ENCODE measurements at places on chromosomes 2 and 18. TPM values are rescaled to one million over a fixed set of nuclear protein-coding genes. Genes with fewer than 3 reads are reported as not detected.

BOLL gene
- not detected for total RNA-seq

EMILIN1 gene
- 80.5 TPM for total RNA-seq

ANKRD30BL gene
- 0.14 TPM for total RNA-seq

EVX2 gene
- not detected for total RNA-seq

LIMS4 gene
- total RNA-seq = 10.6 TPM

CDH19 gene
- total RNA-seq = 0.42 TPM

CTLA4 gene
- 0.50 TPM for total RNA-seq

DNA sequence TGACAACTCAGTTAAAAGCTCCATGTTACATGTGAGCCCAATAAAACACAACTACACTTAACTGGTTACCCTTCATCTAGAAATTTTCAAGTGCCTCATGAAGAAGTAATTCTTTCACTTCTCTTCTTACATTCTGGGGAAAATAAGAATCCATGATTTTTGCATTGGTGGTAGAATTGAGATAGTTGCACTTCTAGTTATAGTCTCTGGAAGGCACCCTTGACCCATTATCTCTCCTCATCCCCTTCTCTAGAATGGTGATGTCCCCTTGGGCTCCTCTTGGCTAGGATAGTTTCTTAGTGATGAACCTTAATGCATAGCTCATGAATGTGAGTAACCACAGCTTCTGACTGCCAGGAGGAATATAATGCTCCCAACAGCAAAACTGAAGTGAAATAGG lies 3.6 kb downstream of the LGALSL start:
- no peak overlapping the region for H3K27ac ChIP-seq
- DNase-seq = no peak
- H3K36me3 ChIP-seq = peaks cover 31% of the 10 kb centered on the region
- H3K4me3 ChIP-seq = no peak overlapping the region
- no peaks in the 10 kb centered on the region for H3K27me3 ChIP-seq
- H3K4me1 ChIP-seq = peaks cover 21% of the 10 kb centered on the region

GRCh38 chr2:168155680-168156079 lies 91.7 kb downstream of the STK39 start:
- H3K36me3 ChIP-seq = no peaks in the 10 kb centered on the region
- peaks cover 7% of the 10 kb centered on the region for H3K4me1 ChIP-seq
- no peak overlapping the region for H3K4me3 ChIP-seq
- no peak overlapping the region for H3K27ac ChIP-seq

DNA sequence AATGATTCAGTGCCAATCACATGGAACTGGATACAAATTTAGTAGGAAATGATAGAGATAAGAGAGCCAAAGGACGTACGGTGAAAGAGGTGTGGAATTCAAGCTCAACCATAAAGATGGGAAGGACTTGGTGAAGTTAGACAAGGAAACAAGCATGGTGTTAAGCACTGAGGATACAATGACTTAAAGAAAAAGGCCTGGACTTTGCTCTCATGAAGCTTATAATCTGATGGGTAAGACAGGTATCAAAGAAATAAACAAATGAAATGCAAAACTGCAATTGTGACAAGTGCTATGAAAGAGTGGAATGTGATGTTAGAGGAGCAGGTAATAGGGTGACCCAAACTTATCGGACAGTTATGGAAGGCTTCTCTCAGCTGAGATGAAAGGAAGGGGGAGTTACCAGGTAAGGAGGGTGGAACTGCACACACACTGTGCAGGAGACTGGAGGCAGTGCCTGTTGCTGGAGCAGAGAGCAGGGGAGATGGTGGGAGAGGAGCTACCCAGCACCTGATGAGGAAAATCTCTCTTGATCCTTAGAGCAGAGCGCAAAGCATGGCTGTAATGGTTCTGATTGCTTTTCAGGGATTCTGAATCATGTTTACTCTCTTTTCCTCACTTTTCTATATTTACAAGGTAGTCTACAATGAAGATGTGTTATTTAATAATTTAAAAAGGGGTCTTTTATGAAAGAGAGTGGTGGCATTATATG lies 107.6 kb upstream of the BZW1 start:
- H3K36me3 ChIP-seq = no peaks in the 10 kb centered on the region
- H3K4me3 ChIP-seq = no peak overlapping the region
- no peaks in the 10 kb centered on the region for H3K27me3 ChIP-seq
- no peak for DNase-seq
- no peak overlapping the region for H3K27ac ChIP-seq

DNA sequence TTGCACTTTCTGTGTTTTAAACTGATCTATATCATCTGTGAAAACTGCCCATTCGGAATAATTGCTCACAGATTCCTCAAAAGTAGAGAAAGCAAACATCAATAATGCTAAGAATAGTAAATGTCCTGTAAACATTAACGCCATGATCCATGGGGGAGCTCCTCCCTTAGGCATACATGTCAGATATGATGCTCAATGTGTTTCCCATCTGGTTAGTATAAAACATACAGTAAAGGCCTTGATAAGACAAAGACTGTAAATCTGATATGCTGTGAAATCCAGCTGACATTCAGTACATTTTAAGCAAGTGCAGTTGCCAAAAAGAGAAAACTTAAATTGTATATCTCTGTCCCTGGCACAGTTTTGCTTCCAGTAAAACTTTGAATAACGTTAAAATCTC lies 2.1 kb downstream of the DSEL start:
- no peaks in the 10 kb centered on the region for H3K36me3 ChIP-seq
- no peak overlapping the region for H3K4me3 ChIP-seq
- no peaks in the 10 kb centered on the region for H3K27me3 ChIP-seq
- no peak overlapping the region for H3K27ac ChIP-seq

DNA sequence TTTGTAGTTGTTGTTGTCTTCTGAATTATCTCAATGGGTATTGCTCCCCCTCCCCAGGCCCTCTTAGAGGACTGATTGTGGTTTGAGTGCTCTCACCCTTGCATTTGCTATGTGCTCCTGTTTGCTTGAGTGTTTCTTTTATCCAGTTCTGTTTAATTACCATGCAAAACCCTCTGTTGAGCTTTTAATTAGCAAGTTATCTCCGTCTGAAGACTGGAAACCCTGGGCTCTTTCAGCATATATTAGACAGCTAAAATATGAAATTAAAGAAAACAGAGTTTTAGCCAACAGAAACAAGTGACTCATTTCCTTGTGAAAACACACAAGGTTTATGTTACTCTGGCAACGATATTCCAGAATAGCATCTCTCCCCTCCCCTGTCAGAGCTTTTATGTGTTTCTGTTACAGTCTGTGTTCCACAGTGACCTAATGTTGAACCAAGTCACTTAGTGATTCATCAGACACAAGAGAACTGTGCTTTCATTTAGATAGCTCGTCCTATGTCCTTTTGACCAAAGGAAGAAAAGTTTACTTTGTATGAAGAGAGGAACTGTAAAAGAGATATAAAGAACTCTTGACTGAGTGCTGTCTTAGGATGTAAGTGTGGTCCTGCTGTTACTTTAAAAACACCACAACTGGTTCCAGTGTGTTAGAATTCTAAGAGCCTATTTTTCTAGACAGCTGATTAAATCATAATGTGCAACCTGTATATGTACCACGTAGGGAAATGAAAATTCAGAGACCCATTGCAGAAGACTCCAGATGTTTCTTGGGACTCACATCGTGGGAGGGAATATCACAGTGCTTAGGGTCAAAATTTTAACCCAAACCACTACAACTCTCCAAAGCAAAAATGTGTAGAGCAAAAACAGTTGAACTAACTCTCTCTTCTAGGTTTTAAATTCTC lies 172.8 kb upstream of the RBMS1 start:
- no peak overlapping the region for H3K4me3 ChIP-seq
- no peaks in the 10 kb centered on the region for H3K36me3 ChIP-seq
- H3K27me3 ChIP-seq = no peaks in the 10 kb centered on the region
- H3K4me1 ChIP-seq = peaks cover 18% of the 10 kb centered on the region
